ENCODE measurements at places on chromosomes 1 and 21. TPM values are rescaled to one million over a fixed set of nuclear protein-coding genes. Genes with fewer than 3 reads are reported as not detected.

GRCh38 chr1:220905650-220906560 is 26.7 kb downstream of the HLX start:
- no peak for DNase-seq

DNA sequence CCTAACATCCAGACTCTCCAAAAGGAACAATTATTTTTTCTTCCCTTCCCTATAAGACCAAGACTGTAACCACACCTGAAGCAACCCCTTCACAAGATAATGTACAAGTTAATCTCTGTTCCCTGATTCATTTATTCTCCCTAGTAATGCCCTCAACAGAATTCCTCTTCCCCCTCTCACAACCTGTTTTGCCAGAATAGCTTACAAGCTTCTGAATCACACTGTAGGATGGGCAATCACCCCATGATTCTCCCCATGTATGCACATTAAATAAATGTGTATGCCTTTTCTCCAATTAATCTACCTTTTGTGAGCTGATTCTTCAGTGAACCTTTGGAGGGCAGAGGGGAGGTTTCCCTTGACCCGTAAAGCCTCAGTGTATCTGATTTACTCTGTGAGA is 20.9 kb upstream of the RNF11 start:
- DNase-seq, result no peak

- DNase-seq, result no peak
Measured at GRCh38 chr1:111496398-111496797, 7.0 kb downstream of the ADORA3 start.

DNA sequence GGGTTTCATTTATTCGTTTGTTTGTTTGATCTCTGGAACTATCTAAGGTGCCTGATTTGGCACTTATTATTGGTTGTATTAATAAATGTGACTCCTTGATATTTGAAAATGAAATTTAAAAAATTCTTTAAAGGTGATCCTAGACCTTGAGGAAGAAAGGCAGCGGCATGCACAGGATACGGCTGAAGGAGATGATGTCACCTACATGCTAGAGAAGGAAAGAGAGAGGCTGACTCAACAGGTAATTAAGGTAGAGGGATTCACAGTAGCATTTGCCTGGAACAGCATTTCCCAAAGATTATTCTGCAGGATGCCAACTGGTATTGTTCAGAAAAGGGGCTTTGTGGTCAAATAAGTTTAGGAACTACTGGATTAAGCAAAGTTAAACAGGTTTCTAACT is 54.4 kb upstream of the WNT2B start:
- DNase-seq, result no peak

GRCh38 chr1:10528066-10529014 is 53.6 kb downstream of the PEX14 start:
- no peak for DNase-seq

Gene C1orf87
- polyA plus RNA-seq, result 0.16 TPM

GRCh38 chr1:239858529-239858928 is 233.2 kb upstream of the FMN2 start:
- DNase-seq, result no peak

Gene SLC26A9
- 0.13 TPM for polyA plus RNA-seq

DNA sequence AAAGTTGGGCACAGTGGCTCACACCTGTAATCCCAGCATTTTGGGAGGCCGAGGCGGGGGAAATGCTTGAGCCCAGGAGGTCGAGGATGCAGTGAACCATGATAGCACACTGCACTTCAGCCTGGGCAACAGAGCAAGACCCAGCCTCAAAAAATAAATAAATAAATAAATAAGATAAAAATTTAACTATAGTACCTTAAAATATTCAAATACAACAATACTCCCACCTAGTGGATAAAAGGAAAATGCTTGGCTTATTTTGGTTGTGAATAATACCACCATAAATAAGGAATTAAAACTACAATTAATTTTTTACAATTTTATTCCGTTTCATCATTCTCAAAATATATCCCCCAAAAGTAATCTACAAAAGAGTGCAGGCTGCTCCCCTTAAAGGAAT is 8.1 kb downstream of the PSMG1 start:
- DNase-seq, result peak; percentile 10

GRCh38 chr1:43993206-43993914 is 2.0 kb downstream of the CCDC24 start:
- DNase-seq, result no peak

Gene APOBEC4
- polyA plus RNA-seq, result 0.04 TPM

Gene OR2T11
- not detected for polyA plus RNA-seq

Gene EPS8L3
- polyA plus RNA-seq, result 1.4 TPM

DNA sequence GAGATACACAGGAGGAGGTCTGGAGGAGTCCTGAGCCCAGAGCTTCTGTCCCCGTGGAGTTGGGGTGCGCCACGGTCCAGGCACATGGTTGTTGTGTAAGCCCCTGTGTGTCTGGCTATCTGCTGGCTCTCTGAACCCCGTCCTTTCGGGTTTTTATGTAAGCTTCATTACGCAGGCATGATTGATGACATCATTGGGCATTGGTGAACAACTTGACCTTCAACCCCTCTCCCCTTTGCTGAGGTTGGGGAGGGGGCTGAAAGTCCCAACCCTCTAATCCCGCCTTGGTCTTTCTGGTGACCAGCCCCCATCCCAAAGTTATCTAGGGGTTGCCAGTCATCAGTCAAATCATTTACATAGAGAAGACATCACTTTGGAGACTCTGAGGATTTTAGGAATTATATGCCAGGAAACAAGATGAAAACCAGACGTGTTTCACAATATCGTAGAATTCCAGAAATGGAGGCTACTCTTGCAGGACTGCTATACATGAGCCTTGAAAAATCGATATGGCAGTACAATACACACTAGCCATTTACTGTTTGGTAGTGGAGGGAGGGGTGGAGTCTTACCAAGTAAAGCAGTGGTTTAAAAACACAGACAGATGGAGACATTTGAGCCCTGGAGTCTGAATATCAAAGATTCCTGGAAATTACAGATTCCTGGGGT is 69.8 kb upstream of the SCAF4 start:
- no peak for DNase-seq

DNA sequence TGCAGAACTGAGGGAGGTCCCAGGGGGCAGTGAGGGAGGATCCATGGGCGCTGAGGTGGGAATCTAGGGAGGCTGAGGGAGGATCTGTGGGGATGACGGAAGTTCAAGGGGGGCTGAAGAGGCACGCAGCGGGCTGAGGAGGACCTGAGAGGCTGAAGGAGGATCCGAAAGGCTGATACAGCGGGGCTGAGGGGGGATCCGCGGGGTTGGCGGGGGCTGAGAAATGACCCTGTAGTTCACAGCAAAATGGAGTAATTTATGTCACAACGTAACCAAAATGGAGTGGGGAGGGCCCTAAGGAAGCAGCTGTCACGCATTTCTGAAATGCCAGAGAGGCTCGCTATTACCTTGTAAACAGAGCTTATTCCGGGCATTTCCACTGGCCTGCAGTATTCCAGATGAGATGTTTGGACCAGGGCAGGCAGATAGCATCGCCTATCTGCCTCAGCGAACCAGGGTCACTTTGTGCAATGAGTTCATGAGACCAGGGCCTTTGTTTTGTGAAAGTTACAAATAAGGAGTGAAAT is 926 bp upstream of the MRPL55 start:
- DNase-seq, result peak; percentile 54

DNA sequence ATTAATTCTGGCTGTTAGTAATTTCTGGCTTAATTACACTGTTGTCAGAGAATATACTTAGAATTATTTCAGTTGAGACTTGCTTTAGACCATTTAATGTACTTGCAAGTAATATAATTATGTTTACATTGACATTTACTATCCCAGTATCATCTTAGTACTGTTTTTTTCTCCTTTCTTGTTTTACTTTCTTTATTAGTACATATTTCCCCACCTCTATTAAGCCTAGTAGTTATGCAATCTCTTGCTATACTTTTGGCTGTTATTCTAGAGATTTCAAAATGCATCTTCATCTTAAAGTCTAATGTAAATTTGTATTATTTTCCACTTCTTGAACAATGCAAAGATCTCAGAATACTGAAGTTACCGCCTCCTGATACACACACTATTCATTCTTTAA is 24.4 kb downstream of the BRWD1 start:
- no peak for DNase-seq

GRCh38 chr1:199101139-199101538 is 462.3 kb downstream of the PTPRC start:
- no peak for DNase-seq

Gene SYCP1
- polyA plus RNA-seq, result 0.30 TPM

Gene BRDT
- polyA plus RNA-seq, result not detected

- DNase-seq, result no peak
Measured at GRCh38 chr21:42980312-42981213, 6.2 kb downstream of the PKNOX1 start.

Gene SFT2D2
- 13.2 TPM for polyA plus RNA-seq

DNA sequence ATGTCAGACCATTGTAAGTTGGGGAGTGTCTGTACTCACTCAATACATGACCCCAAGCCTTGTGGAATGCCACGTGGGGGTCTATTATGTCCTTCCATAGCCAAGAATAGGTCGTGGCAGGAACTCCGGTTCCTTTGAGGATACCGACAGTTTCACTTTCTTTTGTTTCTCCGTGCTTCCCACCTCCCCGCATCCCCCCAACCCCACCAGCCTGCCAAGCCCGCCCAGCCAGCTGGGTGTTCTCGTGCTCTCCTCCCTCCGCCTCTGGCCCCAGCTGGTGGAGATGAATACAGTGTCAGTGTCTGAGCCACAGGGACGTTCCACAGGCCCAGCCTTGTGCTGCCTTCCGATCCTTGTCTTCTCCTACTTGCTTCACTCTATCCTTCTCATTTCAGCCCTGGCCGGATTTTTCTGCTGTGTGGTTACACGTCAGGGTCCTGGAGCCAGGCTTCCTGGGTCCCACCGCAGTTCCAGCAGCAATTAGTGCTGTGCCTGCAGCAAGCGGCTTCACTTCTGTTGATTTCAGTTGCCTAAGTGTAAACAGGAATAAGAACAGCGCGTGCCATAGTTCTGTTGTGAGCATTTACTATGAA is 4.1 kb upstream of the AGTRAP start:
- DNase-seq, result peak; percentile 76

GRCh38 chr1:82091265-82091664 is 290.5 kb downstream of the ADGRL2 start:
- DNase-seq, result no peak

Gene SH3BGR
- polyA plus RNA-seq, result 3.5 TPM

- no peak for DNase-seq
Measured at GRCh38 chr1:201145132-201145531, 9.1 kb downstream of the TMEM9 start.

- no peak for DNase-seq
Measured at GRCh38 chr1:38047603-38048141, 1.1 kb upstream of the POU3F1 start.

DNA sequence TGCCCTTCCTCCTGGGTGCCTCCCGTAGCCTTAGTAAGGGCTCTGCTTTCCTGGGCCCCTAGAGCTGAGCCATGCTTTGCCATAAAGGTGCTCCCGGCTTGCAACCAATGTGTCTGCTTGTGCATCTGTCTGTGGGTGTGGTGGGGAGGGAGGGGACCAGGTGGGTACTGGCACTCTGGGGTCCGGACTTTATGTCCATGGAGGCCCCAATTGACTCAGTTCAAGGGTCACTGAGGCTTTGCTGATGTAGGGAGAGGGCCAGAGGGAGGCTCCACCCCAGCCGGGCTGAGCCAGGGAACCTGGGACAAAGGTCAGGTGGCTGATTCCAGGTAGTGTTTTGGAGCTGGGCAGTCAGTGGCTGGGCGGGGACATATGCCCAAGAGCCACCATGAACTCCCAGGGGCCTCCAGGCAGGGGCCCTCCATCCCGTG is 15.0 kb downstream of the TNFRSF25 start:
- no peak for DNase-seq

Gene LRRC71
- polyA plus RNA-seq, result 0.96 TPM

Gene PDE9A
- 37.3 TPM for polyA plus RNA-seq

GRCh38 chr1:109112056-109112651 is 1.8 kb upstream of the ELAPOR1 start:
- no peak for DNase-seq

Gene PLEKHN1
- polyA plus RNA-seq, result 0.16 TPM

- DNase-seq, result no peak
Measured at GRCh38 chr1:151756291-151756690, 7.0 kb downstream of the MRPL9 start.

GRCh38 chr21:43754948-43755781 is 20.9 kb downstream of the CSTB start:
- no peak for DNase-seq

DNA sequence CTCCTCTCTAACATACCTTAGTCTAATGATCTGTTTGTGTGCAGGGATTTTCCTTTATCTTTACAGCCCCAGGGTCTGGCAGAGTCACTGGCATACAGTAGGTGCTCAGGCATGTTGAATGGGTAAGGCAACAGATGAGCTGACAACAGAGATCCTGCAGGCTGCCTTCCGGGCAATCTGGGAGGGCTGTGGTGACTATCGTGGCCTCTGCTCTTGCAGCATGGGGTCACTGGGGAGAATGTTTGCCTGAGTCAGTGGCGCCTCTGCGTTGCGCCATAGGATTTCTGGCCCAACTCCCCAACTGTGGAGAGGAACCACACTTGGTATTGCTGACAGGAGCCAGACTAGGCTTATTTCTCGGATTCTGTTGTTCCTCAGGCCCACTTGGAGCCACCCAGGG is 93.8 kb downstream of the LAMC2 start:
- DNase-seq, result no peak

- DNase-seq, result no peak
Measured at GRCh38 chr1:246629030-246629429, 62.8 kb downstream of the CNST start.

Gene UBIAD1
- polyA plus RNA-seq, result 18.9 TPM

DNA sequence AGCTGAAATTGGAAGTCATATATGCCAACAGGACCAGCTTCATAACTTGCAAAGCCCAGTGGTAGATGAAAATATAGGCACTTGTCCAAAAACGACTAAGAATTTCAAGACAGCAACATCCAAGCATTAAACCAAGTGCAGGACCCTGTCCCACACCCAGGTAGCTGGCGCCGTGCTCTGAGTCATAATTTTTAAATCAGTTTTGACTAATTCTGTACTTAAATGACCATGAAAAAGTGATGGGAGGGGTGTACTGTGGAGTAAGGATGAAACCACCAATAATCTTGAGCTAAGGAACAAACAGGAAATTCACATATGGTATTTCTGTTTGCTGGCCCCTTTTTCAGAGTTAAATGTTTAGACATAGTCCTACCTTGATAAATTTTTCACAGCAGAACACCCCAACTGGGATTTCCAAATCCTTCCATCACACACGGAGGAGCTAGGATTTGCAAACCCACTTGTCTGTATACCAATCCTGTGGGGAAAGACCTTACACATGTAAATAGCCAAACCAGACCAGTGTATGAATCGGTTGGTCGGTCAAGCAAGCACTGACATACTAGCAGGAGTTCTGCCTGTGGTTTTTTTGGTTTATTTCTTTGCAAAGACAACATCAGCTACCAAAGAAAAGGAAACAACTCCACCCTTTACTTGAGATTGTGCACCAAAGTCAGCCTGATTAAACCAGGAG is 235.7 kb upstream of the RAB4A start:
- DNase-seq, result no peak

DNA sequence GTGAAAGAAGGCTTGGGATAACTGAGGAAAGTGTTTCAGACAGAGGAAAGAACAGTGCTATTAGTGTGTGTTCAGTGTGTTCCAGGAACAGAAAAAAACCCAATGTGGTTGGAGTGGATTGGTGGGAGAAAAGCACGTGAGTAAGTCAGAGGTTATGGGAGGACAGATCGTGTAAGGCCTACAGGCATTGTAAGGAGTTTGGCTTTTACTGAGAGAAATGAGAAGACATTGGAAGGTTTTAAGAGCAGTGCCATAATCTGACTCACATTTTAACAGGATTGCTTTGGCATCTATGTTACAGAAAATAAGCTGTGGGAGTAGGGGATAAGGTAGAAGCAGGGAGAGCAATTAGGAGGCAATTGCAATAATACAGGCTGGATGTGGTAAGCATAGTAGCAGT is 4.8 kb downstream of the ARPC5 start:
- no peak for DNase-seq

Gene MAN1C1
- 16.9 TPM for polyA plus RNA-seq
